ENCODE measurements at places on chromosomes 16 and 17. TPM values are rescaled to one million over a fixed set of nuclear protein-coding genes. Genes with fewer than 3 reads are reported as not detected.

Gene TMED6
- total RNA-seq, result 0.38 TPM

- DNase-seq, result peak; percentile 55
- no peak overlapping the region for H3K27ac ChIP-seq
- H3K36me3 ChIP-seq, result peaks cover 4% of the 10 kb centered on the region
- peaks cover 9% of the 10 kb centered on the region for H3K27me3 ChIP-seq
- no peak overlapping the region for H3K4me3 ChIP-seq
These were observed 38.5 kb downstream of the RPH3AL start for GRCh38 chr17:313911-314613.

Gene GP1BA
- total RNA-seq, result not detected

GRCh38 chr17:51630101-51630671, 369.8 kb downstream of the UTP18 start:
- H3K27ac ChIP-seq, result no peak overlapping the region
- no peaks in the 10 kb centered on the region for H3K27me3 ChIP-seq
- H3K4me3 ChIP-seq, result no peak overlapping the region
- no peak for DNase-seq
- no peaks in the 10 kb centered on the region for H3K36me3 ChIP-seq

Data from chondrocyte (in vitro differentiated cells).